Stimulated activated naive CD4-positive, alpha-beta T cell (primary cell): ENCODE measurements at places on chromosomes 5 and 9.

DNA sequence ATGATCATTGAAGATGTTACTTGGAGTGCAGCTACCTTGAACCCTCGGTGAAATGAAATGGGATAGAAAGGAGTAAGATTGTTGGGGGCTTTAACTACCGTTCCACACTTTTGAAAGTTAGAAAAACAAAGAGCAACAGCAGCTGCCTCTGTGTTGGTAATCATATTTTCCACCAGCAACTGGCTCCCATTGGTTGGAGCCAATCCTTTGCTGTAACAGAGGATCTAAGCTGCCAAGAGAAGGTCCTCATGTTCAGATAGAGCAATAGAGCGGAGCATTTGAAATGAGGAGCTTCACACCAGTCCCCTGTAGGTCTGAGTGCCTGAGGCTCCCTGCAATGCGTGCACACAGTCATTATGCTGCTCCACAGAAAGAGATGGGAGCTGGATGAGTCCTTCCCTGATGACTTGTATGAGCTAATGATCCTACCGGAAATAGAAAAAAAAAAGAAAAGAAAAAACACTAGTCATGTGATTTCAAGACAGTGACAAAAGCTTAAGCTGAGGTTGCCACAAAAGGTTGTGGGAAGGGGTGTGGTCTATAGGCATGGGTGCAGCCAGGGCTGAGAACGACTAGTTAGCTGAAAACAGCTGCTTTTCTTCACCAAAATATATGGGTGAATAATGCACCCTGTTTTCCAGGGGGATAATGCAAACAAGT, 300.7 kb downstream of the MLLT3 start:
- DNase-seq = peak; percentile 84

DNA sequence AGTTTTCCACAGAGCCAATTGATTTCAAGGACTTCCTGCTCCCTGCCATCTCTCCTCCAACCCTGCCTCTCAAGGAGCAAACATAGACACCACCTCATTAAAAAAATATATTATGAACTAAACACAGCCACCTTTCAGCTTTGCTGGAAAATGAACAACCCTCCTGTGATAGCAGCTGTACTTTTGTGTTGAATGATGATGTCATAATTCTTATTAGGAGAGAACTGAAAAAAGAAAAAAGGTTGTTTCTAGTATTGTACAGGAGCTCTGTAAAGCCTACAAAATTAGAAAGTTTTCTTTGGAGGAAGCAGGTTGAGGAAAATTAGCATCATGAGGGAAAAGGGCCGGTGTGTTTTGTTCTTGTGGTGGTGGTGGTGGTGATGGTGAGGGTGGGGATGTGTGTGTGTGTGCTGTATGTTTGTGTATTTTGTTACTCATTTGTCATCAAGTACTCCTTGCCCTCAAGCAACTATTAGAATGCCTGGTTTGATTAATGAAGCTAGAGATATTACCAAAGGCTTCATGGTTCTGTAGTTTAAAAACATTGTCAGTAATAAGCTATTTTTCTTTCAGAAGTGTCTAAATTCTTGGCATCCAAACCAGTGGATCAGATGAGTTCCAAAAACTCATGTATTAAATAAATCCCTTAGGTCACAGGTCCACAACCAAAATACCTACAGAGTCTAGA, 405.9 kb downstream of the TLE4 start:
- no peak for DNase-seq

- DNase-seq = no peak
Measured at GRCh38 chr5:55472642-55473041, 62.1 kb downstream of the PLPP1 start.

DNA sequence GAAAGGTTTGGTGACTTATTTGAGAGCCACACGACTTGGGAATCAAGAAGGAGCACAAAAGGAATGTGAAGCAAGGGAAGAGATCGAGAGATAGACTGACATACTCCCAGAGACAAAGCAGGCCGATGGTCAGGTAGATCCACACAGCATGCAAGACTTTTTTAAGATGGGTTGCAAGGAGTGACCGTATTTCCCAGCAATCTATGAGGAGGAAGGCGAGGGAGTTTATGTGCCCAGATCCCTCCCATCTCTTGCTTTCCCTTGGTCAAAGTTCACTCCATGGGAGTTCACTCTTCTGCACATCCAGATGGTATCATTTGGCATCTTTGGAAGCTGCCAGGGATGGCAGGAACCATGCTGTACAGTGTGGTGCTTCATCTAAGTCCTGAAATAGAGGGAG, 148.9 kb downstream of the RMI1 start:
- DNase-seq = no peak

GRCh38 chr9:91751922-91752321, 198.1 kb downstream of the ROR2 start:
- no peak for DNase-seq

DNA sequence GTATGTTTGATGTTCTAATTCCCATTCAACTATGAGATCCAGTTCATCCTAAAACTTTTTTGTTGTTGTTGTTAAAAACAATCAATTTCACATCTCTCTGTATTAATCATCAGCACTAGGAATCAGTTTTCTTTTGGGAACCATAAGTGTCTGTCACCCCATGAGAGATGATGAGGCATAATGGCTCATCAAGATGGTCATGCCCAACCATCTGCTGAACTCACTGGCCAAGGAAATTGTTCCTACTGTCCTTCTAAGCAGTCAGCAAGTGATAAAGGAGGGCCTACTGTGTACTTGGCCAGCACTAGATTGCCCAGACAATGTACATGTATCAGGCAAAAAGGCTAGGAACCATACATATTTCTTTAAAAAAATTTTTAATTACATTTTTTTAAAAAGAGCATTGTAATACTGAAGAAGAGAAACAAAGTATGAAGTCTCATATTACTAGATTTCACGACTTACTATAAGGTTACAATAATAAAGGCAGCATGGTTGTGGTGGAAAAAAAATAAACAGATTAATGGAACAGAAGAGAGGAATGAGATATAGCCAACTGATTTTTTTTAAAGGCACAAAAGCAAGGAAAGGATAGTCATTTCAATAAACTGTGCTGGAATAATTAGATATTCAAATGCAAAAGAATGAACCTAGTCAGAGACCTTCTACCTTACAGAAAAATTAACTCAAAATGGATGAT, 458.3 kb downstream of the SPOCK1 start:
- DNase-seq = no peak

DNA sequence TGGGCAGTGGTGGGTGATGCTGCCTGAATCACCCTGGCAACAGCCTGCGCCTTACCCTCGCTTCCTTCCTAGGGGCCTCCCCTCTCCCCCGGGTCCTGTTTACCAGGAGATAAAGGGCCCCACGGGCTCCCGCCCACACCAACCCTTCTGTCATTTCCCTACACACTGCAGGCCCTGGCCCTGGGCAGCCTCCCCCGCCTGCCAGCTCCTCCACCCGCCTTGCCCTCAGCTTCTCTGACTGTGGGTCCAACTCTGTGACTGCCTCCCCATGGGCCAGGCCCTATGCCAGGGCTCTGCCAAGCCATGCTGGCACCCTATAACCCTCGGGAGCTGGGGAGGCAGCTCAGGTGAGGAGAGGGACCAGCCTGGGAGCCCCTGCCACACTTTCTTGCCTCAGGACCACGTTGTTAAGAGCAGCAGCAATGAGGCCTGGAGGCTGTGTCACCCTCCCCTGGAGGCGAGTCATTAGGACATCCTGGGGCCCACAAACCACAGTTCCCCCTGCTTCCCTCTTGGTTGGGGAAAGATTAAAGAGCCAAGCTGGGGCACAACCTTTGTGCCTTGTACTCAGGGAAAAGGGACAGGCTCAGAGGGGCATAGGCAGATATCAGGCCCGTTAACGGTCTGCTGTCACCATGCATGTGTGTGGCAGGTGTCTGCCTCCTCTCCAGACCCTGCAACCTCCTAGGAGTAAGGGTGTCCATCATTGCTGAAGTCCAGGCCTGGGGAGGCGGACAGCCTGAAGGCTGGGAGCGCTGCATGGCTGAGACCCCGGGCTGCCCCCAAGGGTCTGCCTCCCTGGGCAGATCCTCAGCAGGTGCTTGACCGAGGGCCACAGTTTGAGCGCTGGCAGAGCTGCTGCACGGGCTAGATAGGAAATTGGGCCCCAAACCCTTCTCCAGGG, 2.8 kb downstream of the MGAT4B start:
- no peak for DNase-seq

GRCh38 chr5:180803181-180804128, 849 bp upstream of the MGAT1 start:
- DNase-seq = peak; percentile 81

GRCh38 chr5:149264439-149265067, 7.1 kb upstream of the AFAP1L1 start:
- DNase-seq = peak; percentile 62

GRCh38 chr9:78971540-78971939, 600.2 kb upstream of the TLE4 start:
- DNase-seq = no peak

DNA sequence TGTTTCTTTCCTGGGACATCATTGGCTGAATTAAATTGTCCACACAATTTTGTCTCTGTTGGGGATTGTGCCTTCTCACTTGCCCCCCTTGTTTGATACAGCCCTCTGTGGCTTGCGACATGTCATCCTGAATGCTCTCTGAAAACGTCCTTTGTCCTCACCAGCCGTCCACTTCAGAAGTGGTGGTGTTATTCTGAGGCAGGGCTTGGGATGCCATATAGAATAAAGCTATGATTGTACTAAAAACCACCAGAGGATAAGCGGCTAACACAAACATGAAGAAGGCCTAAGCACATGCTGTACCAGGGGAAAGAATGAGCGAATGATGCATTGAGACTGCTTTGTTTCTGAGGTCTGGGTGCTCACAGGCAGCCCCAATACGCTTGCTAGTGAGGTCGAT, 3.5 kb upstream of the SNX30 start:
- no peak for DNase-seq

GRCh38 chr5:78706825-78707224, 58.3 kb upstream of the LHFPL2 start:
- no peak for DNase-seq

DNA sequence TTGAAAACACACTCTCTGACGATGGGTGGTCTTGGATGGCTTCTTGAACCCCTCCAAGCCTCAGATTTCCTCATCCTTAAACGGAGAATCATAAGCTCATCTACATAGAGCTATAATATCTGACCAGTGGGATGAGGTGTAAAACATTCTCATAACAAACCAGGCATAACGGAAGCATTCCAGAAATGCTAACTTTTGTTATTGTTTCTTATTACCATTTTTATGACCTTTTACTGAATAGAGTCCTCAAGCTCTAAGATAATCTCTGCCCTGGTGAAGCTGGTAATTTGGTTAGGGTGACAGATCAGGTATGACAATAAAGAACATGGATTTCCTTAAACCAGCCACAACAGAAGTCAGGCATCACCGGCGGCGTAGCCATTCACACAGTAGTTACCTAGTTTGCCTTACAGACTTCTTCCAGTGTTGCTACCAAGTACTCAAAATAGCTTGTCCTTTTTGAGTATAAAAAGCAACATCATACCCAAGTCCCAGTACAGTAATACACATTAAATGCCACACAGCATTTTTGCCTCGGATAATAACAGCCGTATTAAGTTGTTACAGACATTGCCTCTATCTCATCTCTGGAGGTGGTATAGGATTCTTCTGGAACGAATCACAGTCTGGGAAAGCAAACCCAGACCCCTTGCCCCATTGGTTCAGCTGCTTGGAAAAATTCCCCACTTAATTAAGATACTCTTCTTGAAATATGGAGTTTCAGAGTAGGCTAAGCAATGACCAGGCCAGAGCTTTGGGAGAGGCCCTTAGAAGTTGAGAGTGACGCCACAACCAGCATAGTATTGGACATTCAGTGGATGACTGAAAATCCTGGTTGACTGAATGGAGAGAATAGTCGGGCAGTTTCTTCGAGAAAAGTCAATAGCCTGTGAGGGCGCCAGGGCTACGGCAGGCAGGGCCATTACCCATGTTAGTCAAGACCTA, 252.5 kb downstream of the SLIT3 start:
- DNase-seq = no peak

DNA sequence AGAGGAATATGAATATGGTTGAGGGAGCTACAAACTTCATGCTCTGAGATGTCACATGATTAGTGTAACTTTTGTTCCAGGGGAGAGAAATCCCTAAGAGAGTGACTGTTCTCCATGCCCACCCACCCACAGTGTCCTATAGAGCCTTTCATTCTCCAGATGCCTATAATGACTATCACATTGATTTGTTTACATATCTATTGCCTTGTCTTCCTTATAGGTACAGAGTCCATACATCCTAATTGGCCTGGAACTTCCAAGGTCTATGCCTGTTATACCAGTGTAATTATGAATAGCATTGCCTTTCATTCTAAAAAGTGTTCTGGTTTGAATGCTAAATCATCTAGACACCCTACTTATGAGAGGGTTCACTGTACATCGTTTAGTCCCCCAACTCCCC, 475.4 kb downstream of the RAB3C start:
- DNase-seq = no peak

DNA sequence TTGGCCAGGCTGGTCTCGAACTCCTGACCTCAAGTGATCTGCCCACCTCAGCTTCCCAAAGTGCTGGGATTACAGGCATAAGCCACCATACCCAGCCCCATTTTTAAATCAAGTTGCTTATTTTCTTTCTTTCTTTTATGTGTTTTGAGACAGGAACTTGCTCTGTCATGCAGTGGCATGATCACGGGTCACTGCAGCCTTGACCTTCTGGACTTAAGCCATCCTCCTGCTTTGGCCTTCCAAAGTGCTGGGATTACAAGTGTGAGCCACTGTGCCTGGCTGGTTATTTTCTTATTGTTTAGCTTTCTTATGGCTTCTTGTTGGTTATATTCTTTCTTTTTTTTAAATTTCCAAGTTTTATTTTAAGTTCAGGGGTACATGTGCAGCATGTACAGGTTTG, 79.7 kb upstream of the C5orf63 start:
- no peak for DNase-seq

DNA sequence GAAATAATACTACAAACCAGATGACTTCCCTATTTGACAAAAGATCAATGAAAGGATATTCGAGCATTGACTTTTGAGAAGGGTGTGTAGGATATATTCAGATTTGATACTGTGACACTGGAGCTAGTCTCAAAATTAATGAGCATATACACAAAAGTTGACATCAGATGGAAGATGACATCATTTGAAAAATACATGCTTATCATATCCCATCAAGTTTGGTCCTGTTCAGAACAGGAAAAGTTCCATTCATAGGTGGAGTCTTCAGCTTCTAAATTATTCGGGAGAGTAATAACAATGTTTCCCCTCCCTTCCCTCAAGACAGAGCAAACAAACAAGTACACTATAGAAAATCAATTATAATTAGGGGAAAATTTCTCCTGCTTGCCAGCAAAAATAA, 348.3 kb downstream of the NDUFS4 start:
- no peak for DNase-seq

DNA sequence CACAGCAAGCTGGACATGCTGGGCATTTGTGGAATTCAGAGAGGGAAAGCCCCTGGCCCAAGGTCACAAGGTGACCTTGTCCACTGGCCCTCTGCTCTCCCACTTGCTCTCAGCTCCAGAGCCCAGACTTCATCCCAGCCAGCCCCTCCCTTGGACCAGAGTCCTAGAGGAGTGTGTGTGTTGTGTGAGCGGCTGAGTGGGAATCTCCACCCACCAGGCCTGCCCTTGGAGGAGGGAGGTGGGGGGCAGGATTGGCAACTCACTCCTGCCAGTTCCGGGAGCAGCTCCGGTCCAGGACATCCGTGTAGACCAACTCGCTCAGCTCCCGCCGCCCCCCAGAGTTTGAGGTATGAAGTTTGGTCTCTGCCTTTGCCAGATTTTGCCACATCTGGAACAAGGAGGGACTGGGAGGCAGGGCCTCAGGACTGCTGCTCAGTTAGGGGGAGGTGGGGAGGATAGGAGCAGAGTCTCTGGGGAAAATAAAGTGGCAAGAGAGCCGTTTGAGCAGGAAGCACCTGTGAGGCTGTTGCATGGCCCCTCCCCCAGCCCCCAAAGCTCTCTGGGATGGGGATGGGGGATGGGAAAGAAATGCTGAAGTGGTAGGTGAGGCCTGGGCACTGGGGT, 1.4 kb downstream of the MZB1 start:
- DNase-seq = no peak
